ENCODE measurements at places on chromosomes 5 and 9.

GRCh38 chr9:129100383-129101169 lies 10.0 kb downstream of the CRAT start:
- no peak for DNase-seq

DNA sequence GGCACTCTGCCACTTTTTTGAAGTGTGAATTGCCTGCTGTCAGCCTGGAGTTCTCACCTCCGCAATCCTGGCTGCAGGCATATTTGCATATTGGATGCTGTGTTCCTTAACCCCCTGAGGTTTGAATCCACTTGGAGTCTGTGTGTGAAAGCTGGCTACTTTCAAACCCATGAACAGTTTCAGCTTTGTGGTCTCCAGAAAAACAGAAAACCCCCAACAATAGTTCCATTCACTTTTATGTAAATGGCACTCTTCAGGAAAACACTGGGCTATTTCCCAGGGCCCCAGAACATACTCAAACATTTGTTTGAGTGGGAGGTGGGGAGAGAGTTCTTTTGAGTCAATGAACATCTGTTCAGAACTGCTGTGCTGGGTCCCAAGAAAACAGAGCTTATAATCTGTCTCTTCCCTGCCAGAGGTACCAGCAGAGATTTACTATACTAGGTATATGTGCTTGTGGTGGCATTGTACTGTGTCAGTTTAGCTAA lies 5.0 kb downstream of the NUDT2 start:
- no peak for DNase-seq

GRCh38 chr5:64210866-64211265 lies 45.2 kb downstream of the RNF180 start:
- DNase-seq = peak; percentile 81

DNA sequence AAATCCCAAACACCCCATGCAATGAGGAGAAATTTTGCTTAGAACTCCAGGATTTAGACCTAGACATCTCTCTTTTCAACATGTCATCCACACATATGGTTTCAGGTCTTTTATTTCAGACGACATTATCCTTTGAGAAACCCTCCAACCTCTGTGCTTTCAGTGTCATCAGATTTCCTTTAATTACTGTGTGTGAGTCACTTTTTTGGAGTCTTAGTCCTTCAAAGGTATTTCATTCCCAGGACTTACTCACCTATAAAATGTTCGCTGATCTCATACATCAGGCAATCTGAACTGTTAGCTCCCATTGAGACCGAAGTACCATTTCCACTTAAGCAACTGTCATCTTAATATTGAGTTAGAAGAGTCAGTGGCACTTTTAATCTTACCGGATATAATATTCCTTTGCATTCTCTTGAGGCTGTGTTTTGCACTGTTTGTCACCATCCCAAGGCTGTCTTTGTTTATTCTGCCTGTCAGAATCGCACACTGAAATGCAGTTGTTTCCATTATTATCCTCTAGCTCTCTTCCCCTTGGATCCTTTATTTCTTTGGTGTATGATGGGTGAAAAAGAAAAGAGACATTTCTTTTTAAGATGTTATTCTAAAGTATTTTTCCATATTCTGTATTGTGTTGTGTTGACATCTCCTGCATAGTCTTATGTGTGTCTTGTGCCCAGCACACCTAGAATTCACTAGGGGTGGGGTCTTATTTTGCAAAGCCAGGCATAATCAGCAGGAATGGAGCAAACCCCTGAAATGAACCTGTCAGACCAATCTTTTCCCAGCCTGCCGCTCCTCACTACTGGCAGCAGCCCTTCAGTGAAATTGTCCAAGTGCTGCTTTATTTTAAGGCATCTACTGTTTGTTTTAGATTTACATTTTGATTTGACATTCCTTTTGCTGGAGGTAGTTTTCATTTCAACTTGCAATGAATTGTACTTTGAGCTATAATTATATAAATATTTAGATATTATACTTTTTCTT lies 155.4 kb downstream of the PAM start:
- peak; percentile 26 for DNase-seq

GRCh38 chr5:93477816-93478215 lies 103.2 kb downstream of the NR2F1-AS1 start:
- no peak for DNase-seq
